ENCODE measurements at places on chromosomes 5 and 9.

DNA sequence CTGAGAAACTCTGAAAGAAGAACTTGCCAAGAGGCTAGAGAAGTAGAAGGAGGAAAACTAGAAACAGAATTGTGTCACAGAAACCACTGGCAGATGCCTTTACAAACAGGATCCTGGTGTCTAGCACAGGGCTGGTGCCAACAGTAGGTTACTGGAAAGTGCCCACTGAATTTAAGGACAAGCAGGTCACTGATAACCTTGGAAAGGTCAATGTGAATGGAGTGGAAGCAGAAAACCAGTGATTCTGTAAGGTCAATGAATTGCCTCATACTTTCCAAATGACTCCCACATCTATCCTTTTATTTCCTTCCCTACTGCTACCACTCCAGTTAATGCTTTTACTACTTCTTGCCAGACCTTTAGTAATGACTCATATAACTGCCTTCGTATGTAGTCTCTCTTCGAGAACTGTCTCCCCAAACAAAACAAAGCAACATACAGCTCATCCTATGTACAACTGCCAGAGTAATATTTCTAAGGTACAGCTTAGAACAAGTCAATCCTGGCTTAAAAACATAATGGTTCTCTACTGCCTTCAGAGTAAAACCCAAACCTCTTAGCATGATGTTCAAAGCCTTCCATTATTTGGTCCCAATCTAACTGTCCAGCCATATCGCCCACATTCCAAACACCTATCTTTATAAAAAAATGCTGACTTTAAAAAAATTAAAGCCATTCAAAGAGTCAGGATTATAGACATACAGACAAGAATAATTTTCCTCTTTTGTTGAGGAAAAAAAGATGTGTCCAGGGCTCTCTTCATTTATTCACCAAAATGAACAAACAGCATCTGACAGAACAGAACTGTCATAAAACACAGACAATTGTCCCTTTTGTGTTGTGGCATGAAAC is 52.5 kb downstream of the NR3C1 start:
- no peak for DNase-seq

DNA sequence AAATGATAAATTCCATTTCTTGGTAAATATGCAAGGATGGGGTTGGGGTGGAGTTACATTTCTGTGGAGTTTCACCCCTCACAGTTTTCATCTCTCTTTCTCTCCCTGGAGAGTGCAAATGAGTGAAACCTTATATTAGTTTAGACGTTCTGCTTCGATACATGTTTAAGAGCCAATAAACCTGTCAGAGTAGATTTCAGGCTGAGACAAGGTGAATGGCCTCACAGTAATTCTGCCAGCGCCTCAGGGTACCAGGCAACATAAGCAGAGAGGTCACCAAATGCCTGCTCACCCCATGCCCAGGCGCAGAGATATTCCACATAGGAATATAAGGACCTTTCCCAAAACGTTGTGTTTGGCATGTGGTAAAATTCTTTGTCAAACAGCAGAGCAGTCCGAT is 154.9 kb upstream of the VLDLR start:
- DNase-seq, result no peak

- DNase-seq, result peak; percentile 56
These were observed 288.3 kb upstream of the CDH18 start for GRCh38 chr5:20276061-20276958.

DNA sequence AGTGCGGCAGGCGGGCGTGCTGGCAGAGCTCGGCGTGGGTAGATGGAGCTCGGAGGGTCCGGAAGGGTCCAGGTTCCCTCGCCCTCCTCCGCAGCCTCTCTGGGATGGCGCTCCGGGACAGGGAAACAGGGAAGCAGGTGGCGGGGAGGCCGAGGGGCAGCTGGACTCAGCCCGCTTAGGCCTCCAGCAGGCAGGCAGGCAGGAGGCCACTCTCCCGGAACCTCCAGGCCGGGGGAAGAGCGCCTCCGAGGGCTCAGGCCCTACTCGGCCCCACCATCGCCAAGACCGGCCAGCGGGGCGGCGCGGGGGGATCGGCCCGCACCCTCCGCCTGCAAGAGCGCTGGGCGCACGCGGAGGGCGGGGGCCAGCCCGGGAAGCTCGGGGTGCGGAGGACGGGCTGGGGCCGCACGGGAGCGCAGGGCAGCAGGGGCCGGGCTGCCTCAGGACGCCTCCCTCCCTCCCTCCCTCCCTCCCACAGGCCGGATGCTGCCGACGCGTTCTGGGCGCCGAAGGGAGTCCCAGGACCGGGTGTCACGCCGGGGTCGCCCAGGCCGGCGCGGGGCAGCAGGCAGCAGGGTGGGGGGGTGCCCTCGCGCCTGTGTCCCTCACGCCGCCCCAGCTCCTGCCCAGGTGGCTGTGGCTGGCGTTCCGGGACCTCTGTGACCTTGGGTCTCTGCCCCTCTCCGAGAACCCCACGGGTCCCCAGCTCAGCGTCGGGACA is 977 bp downstream of the MGAT4B start:
- peak; percentile 78 for DNase-seq

DNA sequence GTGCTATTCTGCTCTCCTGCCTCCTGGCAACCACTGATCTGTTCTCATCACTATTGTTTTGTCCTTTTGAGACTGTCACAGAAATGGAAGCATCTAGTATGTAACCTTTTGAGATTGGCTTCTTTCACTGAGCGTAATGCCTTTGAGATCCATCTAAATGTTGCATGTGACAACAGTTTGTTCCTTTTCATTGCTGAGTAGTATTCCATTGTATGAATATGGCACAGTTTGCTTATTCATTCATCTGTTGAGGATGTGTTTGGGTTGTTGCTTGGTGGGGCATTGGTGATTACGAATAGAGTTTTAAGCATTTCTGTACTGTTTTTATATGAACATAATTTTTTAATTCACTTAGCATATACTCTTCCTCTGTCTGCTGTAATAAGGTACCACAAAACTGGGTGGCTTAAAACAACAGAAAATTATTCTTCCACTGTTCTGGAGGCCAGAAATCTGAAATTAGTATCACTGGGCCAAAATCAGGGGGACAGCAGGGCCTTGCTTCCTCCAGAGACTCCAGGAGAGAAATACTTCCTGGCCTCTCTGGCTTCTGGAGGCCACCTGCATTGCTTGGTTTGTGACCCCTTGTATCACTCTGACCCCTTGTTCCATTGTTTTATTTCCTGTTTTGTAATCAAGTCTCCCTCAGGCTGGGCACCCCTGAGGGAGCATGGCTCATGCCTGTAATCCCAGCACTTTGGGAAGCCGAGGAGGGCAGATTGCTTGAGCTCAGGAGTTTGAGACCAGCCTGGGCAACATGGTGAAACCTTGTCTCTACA is 53.0 kb downstream of the EXOSC2 start:
- no peak for DNase-seq

DNA sequence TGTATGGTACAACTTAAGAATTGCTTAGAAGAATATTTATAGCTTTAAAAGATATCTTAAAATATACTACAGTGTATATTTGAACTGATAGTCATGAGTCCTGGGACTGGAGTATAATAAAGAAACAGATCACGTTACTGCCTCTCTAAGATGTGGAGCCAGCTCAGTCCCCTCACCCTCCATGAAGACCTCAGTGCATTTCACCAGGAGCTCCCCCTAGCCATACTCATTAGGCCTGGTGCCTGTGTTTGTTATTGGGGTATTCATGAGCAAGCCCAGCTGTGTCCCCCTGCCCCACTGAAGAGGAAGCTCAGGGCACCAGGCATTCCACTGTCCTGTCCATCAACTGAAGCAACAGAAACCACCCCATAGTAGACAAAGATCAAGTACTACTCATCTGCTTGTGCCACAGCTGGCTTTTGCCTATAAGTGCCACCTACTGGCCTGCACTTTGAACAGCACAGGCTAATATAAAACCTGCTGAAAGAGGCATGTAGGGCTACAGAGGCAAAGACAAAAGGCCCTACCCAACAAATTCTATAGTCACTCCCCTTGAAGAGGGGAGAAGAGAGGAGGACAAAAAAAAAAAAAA is 850.2 kb upstream of the NUDT12 start:
- DNase-seq, result no peak

GRCh38 chr9:124567362-124567761 is 60.2 kb upstream of the NR5A1 start:
- DNase-seq, result no peak

- no peak for DNase-seq
These were observed 72.5 kb downstream of the NDFIP1 start for GRCh38 chr5:142181096-142181495.

GRCh38 chr5:118290204-118290603 is 698.1 kb downstream of the DTWD2 start:
- no peak for DNase-seq

GRCh38 chr9:86562691-86563090 is 208.5 kb upstream of the TUT7 start:
- no peak for DNase-seq

- no peak for DNase-seq
These were observed 490.1 kb upstream of the MPDZ start for GRCh38 chr9:13769641-13770040.

GRCh38 chr5:106092455-106092854 is 1578.3 kb downstream of the EFNA5 start:
- no peak for DNase-seq

GRCh38 chr5:9785751-9786150 is 155.6 kb upstream of the TAS2R1 start:
- DNase-seq, result no peak

DNA sequence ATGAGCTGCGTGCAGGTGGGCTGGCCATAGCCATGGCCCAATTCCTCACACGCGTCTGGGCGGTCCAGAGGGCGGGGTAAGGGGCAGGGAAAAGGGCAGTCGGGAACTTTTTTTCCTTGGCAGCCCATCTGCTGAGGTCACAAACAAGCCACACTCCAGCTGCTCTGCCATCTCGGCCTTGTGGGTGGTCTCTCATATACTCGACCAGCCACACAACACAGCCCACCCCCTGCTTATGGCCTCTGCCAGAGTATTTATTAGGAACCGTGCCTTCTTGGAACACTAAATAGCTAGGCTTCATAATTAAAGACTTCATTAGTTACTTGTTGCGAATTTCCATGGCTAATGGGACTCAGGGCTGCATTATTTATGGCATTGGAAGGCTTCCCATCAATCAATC is 98.5 kb upstream of the LHFPL2 start:
- DNase-seq, result no peak

DNA sequence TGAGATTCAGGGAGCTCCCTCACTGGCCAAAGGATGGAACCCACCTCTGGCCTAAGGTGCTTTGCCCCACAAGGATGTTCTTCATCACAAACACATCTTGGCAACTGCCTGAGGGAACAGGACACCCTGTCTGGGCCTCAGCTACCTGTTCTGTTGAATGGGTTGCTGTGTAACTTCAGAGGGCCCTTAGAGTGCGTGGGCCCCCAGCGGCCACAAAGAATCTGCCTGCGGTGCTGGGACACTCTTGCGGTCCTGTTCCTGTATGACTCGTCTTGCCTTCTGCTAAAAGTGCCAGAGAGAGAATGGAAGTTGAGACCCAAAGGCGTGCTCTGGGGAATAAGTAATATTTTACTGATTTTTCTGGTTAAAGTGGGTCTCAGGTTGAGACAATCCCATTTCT is 14.1 kb upstream of the RPL26L1 start:
- no peak for DNase-seq

Measured in RWPE2 (cell line).